ENCODE measurements at places on chromosomes 2 and 18. TPM values are rescaled to one million over a fixed set of nuclear protein-coding genes. Genes with fewer than 3 reads are reported as not detected.

NCL gene
- total RNA-seq: 347 TPM

WNT10A gene
- 0.34 TPM for total RNA-seq

NCKAP5 gene
- 4.3 TPM for total RNA-seq

IL1RL1 gene
- under 0.01 TPM for total RNA-seq

POMC gene
- total RNA-seq: 3.1 TPM

ALPP gene
- not detected for total RNA-seq

TCF7L1 gene
- total RNA-seq: 2.8 TPM

ITGA6 gene
- 55.7 TPM for total RNA-seq

PDE1A gene
- total RNA-seq: under 0.01 TPM

ACMSD gene
- total RNA-seq: not detected

AFF3 gene
- total RNA-seq: 10.2 TPM

KIAA2012 gene
- not detected for total RNA-seq

R3HDM1 gene
- total RNA-seq: 13.7 TPM

INHA gene
- not detected for total RNA-seq

CFAP65 gene
- total RNA-seq: under 0.01 TPM
